Stimulated activated CD4-positive, alpha-beta T cell treated with anti-CD3 and anti-CD28 coated beads, Interleukin-15, amount 100 ng/mL, for 24 hours (primary cell): ENCODE measurements at places on chromosomes 6 and 20.

DNA sequence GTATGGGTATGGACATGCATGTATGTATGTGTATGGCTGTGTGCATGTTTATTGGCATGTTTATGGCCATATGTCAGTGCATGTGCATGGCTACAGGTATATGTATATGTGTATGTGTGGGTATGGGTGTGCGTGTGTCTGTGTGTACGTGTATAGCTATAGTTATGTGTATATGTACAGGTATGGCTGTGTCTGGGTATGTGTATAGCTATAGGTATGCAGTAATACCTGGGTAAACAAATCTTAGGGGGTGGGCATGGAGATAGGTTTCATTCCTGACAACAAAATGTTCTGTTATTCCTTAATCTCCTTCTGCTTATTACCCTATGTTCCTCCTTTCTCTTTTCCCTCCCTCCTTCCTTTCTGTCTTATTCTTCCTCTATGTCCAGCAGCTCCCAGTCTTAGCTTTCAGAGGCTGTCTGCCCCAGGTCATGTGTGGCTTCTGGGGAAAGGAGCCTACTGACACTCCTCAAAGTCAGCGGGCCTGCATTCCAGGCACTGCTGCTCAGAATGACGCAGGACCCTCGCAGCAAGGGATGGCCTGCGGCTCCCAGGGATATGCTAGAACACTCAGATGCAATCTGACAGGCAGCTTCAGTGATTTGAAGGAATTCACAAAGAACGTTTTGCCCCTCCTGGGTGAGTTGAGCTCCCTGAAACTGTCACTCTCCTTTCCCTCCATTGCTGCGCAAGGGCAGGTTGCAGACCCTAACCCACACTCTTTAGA lies 139.3 kb upstream of the PHACTR1 start:
- no peak for DNase-seq

DNA sequence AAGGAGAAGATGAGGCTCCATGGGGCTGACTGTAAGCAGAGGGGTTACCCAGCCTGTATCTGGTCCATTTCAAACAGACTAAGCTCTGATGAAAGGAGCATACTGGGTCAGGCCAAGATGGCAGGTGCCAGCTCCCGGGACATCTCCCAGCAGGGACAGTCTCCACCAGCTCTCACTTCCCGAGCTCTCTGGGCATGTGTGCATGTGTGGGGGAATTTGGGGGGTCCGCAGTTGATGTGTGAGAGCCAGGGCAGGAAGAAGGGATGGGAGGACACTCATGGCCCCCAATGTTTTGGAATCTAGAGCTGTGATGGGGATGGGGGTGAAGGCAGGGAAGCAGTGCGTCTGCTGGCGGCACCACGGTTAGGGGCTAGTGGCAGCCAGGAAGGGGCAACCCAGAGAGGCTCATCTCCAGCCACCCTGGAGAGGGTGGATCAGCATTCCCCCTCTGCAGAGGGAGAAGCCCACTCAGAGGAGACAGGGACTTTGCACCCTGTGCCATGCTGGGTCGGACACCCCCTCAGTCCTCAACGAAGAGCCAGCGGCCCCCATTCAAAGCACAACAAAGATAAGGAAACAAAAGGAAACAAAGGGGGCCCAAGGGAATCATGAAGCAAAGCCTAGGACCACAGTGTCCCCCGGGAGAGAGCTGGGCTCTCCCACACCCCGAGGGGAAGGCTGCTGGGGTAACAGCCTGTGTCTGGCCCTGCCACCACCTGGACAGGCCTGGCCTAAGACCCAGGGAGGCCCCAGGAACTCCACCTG lies 52.4 kb downstream of the DSTN start:
- no peak for DNase-seq

DNA sequence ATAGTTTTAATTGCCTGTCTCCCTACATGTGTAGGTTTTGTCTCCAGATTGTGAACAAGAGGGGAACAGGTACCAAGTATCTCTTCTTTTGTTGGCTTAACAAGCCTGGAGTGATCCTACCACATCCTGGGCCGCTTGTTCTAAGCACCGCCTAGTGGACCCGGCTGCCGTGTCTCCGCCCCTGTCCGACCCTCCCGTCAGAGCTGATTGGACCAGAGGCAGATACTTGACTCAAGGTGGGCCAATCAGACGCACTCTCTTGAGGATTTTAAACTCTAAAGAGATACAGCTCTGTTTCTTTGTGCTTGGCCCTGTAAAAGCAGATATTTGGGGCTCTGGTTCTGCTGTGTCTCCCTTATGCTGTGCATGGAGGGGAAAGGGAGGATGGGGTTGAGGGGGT lies 68.2 kb downstream of the PRDM1 start:
- no peak for DNase-seq

GRCh38 chr6:95543798-95544197 lies 33.5 kb upstream of the MANEA start:
- no peak for DNase-seq

- peak; percentile 26 for DNase-seq
Observed at GRCh38 chr6:118843685-118844390, 50.1 kb upstream of the ASF1A start.

GRCh38 chr6:154170106-154170505 lies 131.1 kb downstream of the OPRM1 start:
- DNase-seq = no peak

GRCh38 chr6:73519926-73520687 lies 725 bp downstream of the EEF1A1 start:
- DNase-seq = peak; percentile 87

- DNase-seq = peak; percentile 46
Observed at GRCh38 chr6:107318100-107318736, 141.1 kb downstream of the PDSS2 start.

DNA sequence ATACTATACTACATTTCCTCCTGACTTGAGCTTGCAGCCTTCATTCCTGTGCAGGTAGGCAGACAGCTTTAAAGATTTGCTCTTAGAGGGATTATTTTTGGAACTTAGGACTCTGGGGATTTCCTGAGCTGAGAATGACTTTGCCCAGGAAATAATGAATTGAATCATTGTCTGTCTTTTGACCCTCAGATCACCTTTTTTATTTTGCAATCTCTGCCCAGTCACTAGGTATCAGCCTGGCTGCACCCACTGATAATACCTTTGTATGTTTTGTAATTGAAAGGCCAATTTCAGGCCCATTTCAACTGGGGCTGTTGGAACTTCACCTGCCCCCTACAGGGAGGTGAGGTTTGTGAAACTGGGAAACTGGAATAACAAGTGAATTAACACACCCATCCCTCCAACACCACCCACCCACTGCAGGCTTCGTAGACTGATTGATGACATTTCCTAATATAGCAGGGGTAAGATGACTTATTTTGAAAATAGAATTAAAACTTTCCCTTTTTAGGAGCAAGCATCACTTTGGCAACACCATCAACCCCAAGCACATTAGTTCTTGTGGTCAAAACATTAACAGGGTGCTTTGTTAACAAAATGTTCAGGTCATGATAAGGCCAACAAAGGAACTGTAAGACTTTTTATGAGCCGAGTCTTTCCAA lies 157.1 kb upstream of the CENPW start:
- DNase-seq = no peak

DNA sequence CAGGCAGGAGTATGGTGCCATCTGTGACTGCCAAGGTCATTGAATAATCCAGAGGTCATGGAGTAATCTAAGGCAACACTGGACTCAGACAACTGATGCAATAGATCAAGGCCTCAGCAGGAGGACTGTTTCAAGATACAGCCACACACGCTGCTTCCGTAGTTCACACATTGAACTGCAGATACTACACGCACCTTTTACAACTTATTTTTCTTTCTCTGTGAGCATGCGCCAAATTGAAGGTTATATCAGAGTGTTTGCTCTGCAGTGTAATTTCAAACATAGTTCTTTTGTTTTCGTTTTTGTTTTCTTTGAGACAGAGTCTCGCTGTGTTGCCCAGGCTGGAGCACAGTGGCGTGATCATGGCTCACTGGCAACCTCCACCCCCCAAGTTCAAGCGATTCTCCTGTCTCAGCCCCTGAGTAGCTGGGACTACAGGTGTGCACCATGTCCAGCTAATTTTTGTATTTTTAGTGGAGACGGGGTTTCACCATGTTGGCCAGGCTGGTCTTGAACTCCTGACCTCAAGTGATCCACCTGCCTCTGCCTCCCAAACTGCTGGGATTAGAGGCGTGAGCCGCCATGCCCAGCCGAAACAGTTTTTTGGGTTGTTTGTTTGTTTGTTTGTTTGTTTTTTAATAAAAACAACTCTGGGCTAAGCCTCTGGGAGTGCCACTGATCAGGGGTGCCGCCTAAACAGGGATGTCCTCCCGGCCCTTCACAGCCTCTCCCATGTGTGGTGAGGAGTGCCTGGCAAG lies 96.6 kb upstream of the NAA20 start:
- DNase-seq = no peak

DNA sequence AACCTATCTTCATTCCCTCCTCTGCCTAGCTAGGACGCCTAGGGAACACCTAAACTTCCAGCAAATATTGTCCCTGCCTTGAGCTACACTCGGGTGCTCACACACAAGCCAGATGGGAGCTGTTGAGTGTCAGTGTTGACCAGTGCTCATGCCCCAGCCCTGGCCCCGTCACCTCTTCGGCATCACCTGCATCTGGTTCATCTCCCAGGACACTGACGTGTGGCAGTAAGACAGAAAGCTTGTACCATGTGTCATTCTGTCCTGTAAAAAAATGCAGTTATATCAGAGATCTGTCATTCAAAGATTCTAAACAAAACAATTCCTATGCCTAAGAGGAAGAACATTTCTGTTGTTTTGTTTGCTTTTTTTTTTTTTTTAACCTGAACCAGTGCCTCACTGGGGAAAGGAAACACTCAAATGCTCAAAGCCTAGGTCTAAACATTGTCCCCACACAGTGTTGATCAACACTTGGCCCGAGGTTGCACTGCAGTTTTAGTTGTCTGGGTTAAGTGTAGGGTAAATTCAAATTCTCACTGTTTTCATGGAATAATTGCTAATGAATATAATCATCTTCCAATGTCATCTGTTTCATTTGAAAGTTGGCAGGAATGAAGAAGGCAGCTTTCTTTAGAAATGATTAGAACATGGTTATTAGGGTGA lies 102.7 kb upstream of the SASH1 start:
- DNase-seq = no peak

DNA sequence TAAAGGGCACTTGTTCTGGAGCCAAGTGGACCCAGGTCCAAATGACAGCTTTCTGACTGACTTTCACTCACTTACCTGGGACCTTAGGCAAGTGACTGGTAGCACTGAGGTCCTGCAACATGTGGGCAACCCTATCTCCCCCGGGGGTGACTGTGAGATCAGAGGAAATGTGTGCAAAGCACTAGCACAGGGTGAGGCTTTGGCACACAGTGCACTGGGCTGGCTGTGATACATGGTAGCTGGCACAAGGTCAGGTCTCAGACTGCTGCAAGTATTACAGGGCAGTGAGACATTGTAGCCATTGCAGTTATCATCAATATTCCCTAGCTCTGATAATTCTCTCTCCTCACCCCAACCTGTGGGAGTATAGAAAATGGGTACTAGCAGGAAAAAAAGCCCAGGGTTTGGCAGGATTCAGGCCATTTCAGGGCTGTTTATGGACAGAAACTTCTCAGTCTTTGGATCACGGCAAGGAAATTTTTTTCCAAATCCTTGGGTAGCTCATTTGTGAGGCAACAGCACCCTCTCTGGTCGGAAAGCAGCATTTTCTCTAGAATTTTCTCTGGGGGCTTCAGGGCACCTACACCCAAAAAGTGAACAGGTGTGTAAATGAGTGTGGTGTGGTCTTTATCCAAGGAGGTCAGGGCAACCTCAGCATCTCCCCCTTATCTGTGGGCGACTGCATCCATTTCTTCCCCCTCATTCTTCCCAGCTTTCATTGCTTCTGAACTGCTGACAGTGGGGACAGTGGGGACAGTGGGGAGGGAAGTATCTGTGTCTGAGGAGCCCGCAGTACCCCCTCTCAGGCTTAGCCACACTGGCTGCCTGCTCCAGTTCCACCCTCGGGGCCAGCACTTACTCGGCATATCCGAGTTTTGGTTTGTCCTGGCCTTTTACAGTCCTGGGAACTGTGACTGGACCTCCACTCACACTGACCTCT lies 148.7 kb upstream of the PHACTR3 start:
- no peak for DNase-seq

GRCh38 chr6:115468272-115469005 lies 592.3 kb downstream of the FRK start:
- DNase-seq = no peak

GRCh38 chr6:67802771-67803170 lies 832.3 kb upstream of the ADGRB3 start:
- no peak for DNase-seq

DNA sequence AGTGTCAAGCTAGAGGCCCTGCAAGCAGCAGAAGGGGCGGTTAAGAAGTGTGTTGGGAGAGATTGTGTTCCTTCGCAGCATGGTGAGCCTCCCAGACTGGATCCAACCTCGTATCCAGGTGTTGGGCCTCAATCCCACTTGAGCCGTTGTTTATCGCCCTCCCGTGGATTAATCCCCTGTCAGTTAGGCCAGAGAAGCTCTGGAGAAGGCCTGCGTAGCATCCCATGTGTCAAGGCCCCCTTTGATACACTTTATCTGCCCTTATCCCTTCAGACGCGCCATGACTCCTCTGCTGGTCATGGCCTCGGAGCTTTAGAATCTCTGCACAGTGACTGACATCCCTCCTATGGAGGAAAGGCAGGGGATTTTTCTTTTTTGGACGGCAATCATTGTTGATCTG lies 181.0 kb downstream of the ZFP64 start:
- DNase-seq = no peak

DNA sequence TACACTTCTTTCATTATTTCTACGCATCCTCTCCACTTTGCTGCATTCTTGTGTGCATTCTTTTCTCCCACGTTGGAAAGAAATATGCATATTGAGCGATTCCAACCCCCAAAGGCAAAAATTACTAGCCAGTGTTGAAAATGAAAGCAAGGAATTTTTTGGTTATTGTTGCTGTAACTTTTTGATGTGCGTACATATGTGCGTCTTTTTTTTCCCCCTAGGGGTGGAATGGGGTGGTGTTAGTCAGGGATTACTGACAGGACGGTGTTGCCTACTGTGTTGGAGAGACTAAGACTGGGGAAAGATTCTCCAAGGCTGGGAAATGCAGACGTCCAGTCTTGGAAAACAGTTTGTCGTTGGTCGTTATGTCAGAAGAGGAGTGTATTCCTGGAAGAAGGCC lies 44.2 kb upstream of the ESR1 start:
- DNase-seq = no peak

DNA sequence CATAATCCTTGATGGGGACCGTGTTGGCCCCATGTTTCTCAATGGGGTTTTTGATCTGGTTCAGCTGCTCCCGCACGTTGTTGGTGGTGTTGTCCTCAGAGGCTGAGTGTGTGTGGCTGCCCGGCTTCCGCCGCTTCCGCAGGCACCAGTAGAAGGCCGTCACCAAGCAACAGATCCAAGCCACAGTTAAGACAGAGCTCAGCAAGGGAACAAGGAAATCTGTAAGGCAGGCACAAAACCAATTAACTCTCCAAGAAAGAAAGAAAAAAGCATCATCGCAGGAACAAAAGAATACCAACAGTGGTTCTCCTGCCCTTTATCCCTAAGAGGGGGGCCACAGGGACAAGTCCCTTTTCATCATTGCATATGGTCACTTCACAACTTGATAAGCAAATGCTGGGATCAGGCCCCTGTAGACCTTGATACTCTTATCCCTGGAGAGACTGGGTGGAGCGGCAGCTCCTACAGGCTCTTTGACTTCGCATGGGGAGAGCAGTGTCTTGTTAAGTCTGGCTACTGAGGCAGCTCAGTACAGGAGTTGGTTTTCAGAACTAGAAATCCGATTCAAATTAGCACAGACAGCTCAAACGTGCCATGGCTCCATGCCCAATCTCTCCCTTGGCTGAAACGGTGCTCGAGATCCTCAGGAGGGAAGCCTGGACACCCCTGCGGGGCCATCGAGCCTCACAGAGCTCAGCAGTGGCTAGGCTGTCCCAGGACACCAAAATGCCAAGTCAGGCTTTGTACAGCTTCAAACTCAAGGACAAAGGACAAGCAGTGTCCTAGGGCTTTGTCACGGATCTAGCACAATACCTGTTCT lies 33.9 kb downstream of the JAG1 start:
- no peak for DNase-seq

GRCh38 chr6:96613291-96613999 lies 50.5 kb downstream of the FHL5 start:
- DNase-seq = no peak
